ENCODE measurements at places on chromosomes 11 and 22.

DNA sequence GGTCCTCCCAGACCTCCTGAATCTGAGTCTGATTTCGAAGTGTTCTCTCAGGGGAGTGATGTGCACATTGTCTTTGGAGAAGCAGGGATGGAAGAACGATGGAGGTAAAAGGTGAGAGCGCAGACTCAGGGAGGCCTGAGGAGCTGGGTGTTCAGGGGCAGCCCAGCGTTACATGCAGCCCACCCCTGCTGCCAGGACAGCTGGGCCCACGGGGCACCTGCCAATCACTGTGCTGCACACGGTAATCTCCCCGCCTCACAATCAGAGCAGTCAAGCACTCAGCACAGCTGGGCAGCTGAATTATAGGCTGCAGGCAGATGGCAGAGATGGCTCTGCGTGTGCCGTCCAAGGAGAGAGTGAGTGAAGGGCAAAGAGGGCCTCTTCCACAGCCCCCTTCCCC is 17.9 kb upstream of the HTR3A start:
- no peak for DNase-seq

DNA sequence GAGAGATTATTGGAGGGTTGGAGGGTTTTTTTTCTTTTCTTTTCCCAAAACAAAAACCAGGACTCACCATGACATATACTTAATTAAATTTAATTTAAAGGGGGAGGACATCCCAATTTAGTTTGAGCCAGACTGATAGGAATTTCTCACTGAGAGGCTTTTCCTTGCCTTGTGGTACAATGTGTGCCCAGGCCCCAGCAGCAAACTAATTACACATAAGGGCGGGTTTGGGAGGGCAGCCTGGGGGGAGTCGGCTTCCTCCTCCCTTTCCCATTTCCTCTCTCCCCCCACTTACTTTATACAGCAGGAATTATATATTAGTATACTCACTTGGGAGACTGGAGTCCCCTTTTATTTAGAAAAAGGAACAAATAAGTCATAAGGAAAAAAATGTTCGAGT is 2.9 kb downstream of the TEAD1 start:
- no peak for DNase-seq

DNA sequence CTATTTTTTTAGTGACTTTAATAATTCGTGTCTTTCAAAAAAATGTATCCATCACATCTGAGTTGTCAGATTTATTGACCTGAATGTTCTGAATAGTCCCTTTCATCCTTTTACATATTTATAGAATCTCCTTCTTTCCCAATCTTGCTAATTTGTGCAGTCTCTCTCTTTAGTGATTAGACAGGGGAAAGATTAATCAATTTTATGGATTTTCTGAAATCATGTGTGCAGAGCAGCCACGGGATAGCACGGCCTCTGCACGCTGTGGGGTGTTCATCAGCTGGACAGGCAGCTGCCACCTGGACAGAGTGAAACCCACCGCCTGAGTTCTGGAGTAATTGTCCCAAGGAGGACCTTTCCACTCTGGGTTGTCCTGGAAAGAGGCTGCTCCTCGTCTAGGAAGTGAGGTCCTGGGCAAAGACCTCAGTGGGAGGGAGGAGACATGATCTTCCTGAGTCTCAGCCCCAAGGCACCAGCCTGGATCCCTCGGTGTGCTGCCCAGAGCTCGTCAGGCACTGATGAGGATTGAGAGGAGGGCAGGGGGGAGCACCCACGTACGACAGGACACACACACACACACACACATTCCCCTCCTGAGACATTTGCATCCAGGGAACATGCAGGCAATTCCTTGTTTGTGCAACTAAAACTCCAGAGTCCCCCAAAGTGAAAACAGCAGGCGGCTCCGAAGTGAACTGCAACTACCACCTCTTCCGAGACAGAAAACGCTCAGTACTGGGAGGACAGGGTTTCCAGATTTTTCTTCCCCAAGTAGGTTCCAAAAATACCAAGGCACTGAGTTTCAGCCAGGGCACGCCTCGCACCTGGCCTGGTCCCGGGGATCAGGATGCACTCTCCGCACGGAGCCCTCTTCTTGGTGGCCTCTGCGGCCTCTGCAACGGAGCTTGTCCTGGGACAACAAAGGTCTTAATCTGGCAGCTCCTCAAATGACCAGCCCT is 22.5 kb upstream of the KRTAP5-6 start:
- DNase-seq, result no peak

GRCh38 chr11:210122-210802 is 2.8 kb downstream of the RIC8A start:
- DNase-seq, result no peak

DNA sequence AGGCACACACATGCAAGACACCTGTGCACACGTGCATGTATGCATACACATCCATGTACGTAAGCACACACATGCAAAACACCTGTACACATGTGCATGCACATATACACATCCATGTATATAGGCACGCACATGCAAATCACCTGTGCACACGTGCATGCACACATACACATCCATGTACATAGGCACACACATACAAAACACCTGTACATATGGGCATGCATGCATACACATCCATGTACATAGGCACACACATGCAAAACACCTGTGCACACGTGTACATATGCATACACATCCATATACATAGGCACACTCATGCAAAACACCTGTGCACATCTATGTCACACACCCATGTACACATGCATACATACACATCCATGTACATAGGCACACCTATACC is 458.3 kb downstream of the TBC1D22A start:
- DNase-seq, result no peak

- DNase-seq, result no peak
Observed at GRCh38 chr22:25545672-25546071, 18.8 kb upstream of the GRK3 start.

GRCh38 chr11:86514453-86514852 is 139.8 kb downstream of the CCDC81 start:
- DNase-seq, result no peak

- no peak for DNase-seq
Observed at GRCh38 chr11:122159173-122159721, 43.2 kb upstream of the BLID start.

DNA sequence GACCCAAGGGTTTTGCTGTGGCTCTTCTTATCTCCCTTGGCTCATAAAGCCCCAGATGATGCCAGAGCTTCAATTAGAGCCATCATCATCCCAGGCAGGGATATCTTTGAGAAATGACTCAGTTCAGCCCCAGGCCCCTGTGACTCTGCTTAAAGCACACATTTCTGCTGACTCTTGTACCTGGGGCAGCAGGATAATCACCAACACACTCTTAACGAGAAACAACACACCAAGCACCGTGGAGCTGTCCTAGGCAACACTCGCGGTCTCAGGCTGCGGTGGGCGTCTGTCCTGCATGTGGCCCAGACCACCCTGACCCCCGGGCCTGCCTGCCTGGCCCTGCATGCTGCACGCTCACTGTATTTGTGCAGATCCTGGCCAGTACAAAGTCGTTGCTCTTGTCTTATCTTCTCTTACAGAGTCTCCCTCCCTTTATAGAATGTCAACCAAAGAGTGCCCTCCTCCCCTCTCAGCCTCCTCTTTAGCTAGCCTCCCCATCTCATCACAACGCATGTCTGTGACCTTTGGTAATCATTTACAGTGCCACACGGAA is 114.2 kb upstream of the PARVA start:
- no peak for DNase-seq

- DNase-seq, result no peak
Observed at GRCh38 chr22:43812890-43813289, 785 bp upstream of the EFCAB6 start.

- no peak for DNase-seq
Observed at GRCh38 chr22:27461470-27461869, 340.1 kb downstream of the MN1 start.

DNA sequence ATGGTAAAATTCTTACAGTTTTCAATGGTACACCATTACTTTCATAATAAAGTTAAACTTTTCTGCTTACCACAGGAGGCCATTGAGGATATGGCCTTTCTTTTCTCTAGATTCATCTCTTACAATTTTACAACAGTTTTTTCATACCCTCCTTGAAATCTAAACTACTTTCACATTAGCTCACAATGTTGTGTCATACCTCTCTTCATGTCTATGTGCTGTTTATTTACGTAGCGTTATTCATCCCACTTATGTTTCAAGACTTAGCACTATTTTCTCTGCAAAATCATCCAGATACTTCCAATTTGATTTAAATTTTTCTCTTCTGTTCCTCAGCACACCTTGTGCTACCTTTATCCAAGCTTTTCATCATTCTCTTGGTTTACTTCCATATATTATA is 123.3 kb downstream of the METTL15 start:
- DNase-seq, result no peak

DNA sequence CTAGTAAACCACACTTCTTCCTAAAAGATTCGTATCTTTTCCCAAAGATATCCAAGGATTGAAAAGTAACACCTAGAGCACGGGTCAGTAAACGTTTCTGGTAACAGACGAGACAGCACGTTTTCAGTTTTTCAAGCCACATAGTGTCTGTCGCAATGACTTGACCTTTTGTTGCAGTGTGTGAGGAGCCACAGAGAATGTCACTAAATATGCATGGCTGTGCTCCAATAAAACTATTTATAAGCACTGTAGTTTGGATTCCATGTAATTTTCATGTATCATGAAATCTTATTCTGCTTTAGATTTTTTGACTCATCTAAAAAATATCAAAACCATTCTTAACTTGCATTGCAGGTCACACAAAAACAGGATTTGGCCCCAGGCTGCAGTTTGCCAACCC is 18.3 kb upstream of the MICAL3 start:
- no peak for DNase-seq

DNA sequence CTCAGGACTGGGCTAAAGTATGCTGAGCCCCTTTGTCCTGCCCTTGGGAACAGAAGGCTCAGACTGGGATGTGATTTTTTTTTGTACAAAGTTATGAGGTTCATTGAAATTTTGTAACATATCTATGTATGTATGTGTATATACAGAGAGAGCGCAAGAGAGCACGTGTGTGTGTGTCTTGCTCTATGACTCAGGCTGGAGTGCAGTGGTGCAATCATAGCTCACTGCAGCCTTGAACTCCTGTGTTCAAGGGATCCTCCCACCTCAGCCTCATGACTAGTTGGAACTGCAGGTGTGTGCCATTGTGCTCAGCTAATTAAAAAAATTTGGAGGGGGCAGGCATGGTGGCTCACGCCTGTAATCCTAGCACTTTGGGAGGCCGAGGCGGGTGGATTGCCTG is 5.7 kb downstream of the TMEM25 start:
- no peak for DNase-seq

DNA sequence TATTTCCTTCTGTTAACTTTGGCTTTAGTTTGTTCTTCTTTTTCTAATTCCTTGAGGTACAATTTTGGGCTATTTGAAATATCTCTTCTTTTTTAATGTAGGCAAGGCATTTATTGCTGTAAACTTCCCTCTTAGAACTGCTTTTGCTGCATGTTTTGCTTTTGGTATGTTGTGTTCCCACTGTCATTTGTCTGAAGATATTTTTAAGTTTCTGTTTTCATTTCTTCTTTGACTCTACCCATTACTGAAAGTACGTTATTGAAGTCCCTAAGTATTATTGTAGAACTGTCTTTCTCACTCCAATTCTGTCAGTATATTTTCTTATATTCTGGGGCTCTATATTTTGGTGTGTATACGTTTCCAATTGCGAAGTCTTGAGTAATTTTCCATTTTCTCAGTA is 77.9 kb downstream of the KCNQ1OT1 start:
- no peak for DNase-seq

DNA sequence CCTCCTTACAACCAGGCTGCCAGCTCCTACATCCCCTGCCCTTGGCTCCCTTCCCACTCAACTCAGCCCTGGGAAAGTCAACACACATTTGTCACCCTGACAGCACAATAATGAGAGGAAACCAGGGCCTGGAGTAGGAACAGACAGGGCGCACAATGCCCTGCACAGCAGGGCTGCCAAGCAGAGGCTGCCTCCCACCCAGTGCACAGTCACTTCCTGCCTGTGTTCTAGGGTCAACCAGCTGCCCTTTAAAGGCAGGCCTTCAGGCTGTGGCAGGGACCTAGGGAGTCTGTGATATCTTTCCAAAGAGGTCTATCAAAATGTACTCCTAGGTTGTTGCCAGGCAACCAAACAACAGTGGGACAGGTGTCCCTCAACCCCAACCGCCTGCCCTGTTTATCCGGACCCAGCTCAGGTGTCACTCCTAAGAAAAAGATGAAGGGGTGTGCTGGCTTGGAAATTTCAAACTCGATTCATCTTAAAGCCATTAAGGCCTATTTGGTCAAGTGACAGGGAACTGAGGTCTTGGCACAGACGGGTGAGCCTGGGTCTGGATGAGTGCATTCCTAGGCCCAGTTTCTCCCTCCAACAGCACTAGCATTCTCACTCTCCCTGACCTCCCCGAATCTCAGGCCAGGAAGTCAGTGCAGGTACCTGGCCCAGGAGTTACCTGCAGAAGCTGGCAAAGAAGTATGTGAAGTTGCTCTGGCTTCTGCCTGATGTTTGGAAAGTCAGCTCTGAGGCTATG is 110.3 kb upstream of the PITPNB start:
- no peak for DNase-seq

DNA sequence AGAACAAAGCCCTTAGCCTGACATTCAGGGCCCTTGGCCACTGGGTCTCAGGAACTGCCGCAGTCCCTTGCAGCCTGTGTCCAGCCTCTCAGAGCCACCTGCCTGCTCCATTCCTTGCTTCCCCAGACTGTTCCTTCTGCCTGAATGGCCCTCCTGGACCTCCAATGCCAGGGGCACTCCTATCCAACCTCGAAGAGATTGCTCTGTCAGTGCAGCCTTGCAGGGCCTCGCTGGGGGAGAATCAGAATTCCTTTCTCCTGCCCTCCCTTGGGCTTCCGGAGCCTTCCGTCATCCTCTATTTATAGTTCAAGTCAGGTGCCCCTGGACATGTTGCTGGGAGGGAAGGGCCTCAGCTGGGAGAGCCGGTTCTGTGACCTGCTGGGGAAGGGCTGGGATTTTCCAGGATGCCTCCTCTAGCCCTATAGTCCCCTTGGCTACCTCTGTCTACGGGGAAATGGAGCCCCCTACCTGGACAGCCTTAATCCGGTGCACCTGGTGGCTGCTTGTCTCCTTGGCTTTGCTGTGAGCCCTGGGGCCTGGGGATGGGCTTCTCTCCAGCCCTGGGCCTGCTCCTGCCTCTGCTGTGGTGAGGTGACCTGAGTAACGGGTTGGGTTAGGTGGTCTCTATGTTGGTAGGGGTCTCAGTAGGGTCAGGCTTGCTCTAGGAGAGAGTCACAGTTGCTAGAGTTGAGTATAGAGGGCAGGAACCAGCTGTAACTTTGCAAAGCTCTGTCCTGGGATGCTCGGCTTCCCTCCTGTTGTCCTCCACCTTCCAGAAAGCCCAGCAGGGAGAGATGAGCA is 45.9 kb upstream of the SYT7 start:
- DNase-seq, result no peak
